Activated B cell treated with CpG ODN at 0.5 μM for 24 hours (primary cell): ENCODE measurements at places on chromosomes 1 and 21.

DNA sequence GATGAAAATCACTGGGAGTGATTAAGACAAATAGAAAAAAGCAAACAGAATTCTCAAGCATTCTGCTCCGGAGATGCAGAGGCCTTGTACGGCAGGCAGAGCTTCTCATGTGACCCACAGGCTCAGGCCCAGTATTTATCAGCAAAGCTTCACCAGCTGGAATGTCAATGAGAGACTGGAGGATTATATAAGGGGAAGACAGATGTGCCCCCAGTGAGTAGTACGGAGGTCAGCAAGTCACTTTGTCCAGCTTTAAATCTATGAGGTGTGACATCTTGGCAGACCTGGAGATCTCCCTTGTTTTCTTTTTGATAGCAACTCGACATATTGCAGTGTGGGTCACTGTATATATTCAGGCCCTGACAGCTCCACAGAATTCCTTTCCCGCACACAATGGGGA is 106.8 kb downstream of the HHIPL2 start:
- DNase-seq = no peak

- DNase-seq = no peak
Measured at GRCh38 chr1:22652881-22653316, at the start of gene C1QB. C1QB (plus strand) TSS chr1:22653236; CDS start chr1:22659463, 6,227 bp downstream.

- no peak for DNase-seq
Measured at GRCh38 chr21:15410853-15411252, 318.9 kb upstream of the USP25 start.

- no peak for DNase-seq
Measured at GRCh38 chr1:43315963-43316737, 15.4 kb downstream of the TIE1 start.

- no peak for DNase-seq
Measured at GRCh38 chr1:62800825-62801306, 16.9 kb downstream of the ATG4C start.
